GM04504 (cell line): ENCODE measurements at places on chromosomes 5 and 9.

DNA sequence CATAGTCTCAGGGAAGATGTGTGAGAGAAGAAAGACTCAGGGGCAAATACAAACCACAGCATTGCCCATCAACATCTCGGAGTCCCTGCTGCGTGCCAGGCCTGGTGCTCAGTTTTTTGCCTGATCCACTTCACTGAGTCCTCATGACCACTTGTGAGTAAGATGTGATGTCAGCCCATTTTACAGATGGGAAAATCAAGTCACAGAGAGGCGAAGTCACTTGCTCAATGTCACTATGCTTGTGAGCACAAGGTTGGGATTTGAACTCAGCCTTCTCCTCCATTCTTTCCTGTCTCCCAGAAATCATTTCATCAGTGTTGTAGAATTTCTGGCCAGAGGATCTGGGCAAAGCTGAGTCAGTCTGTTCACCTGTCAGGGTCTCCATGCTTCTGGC lies 34.6 kb upstream of the PSD2 start:
- DNase-seq: no peak

DNA sequence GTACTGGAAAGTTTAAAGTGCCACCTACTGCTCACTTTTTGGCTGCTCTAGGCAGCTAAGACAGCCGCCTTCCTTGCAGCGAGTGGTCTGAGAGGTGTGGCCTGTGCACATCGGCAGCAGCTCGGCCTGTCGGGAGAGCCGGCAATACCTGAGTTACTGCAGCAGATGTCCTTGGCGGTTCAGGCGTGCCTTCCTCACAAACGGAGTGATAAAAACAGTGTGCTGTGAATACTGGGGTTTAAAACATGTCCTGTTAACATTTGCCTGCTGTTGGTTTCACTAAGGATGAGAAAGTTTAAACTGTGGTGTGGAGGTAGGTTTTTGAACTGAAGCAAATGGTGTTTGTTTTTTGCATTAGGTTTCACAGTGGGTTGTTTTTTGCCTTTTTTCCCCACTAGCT lies 12.9 kb downstream of the TRAF2 start:
- no peak for DNase-seq

DNA sequence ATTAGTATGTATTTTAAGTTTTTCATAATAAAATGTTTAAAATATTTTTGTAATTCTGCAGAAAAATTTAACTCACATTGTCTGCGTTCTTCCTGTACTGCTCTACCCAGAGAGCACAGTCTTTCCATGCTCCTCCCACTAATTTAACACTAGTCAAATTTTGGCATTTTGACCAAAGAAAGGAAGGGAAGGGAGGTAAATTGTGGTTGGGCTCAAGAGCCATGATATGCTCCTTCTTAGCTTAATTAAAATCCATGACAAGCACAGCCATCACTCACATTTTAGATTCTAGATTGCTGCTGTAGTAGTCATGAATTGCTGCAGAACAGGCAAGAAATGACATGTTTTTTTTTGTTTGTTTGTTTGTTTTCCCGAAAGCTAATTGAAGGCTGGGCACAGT lies 98.4 kb downstream of the NLN start:
- DNase-seq: no peak

DNA sequence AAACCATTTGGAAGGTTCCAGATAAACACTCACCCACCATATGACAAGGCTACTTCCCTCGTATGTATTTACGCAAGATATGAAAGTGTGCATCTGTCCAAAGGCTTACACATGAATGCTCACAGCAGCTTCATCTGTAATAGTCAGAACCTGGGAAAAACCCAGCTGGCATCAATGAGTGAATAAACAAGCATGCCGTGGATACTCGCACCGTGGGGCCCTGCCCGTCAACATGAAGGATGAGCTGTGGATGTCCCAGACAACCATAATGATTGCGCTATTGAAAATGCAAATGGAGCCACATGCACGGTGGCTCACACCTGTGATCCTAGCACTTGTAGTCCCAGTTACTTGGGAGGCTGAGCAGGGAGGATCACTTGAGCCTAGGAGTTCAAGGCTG lies 60.6 kb upstream of the FCN1 start:
- no peak for DNase-seq
